IMR-90 (cell line): ENCODE measurements at places on chromosomes 4 and X. TPM values are rescaled to one million over a fixed set of nuclear protein-coding genes. Genes with fewer than 3 reads are reported as not detected.
A peak's percentile ranks its signal among the peaks of the same experiment; 100 is the strongest.

Gene TNIP3
- 0.18 and 0.28 TPM in 2 replicates for total RNA-seq

Gene PNMA3
- not detected in 2 replicates for total RNA-seq

Gene CENPVL2
- not detected in 2 replicates for total RNA-seq

Gene GSPT2
- 5.9 and 8.3 TPM in 2 replicates for total RNA-seq

Gene ATP11C
- total RNA-seq = 40.0 and 71.4 TPM in 2 replicates

DNA sequence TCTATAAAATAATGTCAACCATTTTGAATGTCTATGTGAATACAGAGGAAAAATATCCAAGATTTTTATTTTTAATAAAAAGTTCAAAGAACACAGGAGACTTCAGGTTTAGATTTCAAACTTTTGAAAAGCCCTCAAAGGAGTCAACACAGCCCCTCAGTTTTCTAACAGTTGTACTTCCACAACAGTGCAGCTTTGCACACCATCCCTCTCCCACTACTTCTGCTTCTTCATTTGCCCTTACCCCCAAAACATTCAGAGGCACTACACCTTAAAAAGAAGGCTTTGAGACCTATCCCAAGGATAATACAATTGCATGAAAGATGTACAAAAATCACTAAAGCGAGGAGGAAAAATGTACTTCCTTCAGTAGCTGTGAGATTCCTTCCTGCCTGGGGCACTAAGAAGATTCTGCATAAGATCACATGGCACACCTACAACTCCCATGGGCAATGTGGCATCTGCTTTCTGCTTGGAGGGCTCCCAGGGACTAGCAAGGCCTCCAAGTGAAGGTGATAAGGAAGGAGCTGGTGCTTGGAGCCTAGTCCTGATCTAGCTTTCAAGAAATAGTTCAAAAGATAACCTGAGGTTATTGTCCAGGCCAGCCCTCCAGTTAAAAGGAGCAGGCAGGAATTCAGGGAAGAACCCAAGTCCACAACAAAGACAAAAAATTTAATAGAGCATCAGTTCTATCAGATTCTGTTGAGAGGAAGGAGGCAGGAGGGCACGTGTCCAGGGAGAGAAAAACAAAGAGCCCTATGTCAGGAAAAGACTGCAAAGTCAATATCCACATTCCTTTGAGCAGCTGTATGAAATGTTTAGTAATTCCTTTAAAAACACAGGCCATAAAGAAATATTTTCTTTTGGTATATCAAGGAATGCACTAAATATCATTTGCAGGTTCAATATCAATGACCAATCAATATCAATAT lies 19.1 kb downstream of the ARAP2 start:
- no peak overlapping the region for H3K27ac ChIP-seq
- no peaks in the 10 kb centered on the region for H3K4me1 ChIP-seq
- H3K36me3 ChIP-seq = no peaks in the 10 kb centered on the region
- no peaks in the 10 kb centered on the region for H3K27me3 ChIP-seq
- DNase-seq = no peak
- H3K4me3 ChIP-seq = no peak overlapping the region

DNA sequence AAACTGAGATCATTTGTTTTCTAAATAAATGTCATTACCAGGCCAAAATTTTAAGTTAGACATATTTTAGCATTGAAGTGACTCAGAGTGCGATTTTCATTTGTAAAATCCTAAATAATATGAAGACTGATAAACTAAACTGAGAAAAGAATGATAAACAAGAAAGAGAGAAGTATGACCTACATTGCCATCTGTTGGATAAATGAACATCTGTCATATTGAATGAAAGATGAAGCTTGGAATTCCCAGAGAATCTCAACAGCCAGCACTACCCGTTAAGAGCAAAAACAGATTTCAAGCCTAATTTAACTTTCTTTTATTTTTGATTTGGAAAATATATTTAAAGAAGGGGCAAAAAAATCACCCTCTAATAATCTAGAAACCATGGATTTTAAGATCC lies 591.0 kb upstream of the ATOH1 start:
- no peak overlapping the region for H3K4me3 ChIP-seq
- DNase-seq = no peak
- H3K4me1 ChIP-seq = no peaks in the 10 kb centered on the region

DNA sequence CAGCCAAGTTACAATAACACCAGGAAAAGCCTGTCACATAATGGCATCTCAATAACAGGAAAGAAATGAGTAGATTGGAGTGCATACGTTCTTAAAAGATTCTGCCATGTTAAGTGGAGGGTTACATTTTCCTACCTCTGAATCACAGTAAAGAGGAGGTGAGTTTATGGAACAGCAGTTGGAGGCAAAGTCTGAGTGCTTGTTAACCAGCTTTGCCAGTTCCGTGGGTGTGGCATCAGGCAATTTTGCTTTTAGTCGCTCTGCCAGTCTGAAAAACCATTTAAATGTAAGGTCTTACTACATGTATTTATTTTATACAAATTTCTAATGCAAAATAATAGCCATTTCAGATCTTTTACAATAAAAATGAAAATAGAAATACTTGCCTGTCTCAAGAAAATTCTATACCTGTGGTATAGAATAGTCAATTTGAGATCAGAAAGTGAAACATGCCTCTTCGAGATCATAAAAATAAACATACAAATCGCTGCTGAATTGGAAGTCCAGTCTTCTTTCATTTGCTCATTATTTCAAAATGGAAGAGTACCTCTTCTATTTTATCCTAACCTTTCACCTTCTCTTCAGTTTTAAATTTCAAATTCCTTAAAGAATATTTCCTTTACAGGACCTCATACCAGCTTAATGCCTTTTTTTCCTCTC lies 31.4 kb downstream of the GC start:
- no peak overlapping the region for H3K4me3 ChIP-seq
- no peaks in the 10 kb centered on the region for H3K36me3 ChIP-seq
- no peak overlapping the region for H3K27ac ChIP-seq

DNA sequence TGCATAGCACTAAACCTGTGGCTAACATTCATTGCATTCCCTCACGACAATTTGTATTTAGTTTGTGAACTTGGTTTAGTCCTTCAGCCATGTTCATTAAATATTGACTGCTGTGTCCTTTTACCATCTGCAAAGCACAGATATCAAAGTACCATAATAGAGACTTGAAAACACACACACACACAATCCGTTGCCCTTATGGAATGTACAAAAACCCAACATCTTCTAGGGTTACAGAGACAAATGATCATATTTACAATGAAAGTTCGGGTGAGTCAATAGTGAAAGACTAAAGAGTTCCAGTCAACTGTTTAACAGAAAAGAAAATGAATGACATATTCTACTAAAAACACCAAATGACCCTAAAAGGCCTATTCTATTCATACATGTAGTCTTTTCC lies 50.8 kb upstream of the TXK start:
- DNase-seq = peak; percentile 38
- no peaks in the 10 kb centered on the region for H3K36me3 ChIP-seq
- H3K4me1 ChIP-seq = no peaks in the 10 kb centered on the region
- H3K4me3 ChIP-seq = no peak overlapping the region
- no peaks in the 10 kb centered on the region for H3K27me3 ChIP-seq

- H3K4me3 ChIP-seq = no peak overlapping the region
- H3K27ac ChIP-seq = no peak overlapping the region
- H3K27me3 ChIP-seq = no peaks in the 10 kb centered on the region
Observed at GRCh38 chr4:111854494-111855087, 290.7 kb upstream of the FAM241A start.

DNA sequence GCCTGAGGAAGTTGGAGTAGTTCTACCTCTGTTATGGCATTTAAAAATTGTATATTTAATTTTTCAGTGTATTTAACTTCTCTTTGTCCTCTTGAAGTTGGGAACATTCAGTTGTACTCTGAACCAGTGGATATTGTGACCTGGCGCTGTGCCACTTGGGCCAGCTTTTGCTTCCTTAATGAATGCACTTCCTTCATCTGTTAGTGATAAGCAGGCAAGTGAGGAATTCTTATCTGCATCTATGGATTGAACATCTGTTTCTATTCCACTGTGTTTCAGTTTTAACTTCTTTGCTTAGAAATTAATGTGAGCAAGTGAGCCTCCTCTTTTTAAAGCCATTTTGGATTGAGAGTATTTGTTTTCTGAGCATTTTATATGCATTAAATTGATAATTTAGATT lies 128.3 kb downstream of the UCHL1 start:
- no peak overlapping the region for H3K27ac ChIP-seq
- H3K27me3 ChIP-seq = no peaks in the 10 kb centered on the region
- H3K36me3 ChIP-seq = no peaks in the 10 kb centered on the region
- no peaks in the 10 kb centered on the region for H3K4me1 ChIP-seq

DNA sequence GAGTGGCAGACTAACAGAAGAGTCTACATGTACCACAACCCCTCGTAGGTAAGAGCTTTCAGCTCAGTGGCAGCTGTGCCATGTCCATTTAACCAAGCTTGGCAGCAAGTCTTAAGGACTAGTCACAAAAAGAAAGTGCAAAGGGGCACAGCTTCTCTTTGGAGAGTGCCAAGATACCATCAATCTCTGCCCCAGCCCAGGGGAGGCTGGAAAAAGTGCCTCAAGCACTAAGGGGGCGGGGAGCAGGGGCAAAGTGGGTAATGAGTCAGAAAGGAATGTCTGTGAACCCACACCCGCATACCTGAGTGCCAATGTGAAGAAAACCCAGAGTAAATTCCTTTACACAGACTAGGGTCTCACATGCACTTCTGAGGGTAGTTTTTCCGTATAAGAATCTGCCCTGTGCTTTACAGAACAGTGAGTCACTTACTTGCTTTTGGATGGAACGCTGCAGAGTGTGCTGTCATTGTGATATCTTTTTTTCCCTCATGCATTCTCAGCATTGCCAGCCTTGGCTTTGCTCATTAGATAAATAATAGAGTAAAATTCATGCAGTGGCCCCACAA lies 219.8 kb downstream of the ZNF674 start:
- H3K4me3 ChIP-seq = no peak overlapping the region
- peaks cover 7% of the 10 kb centered on the region for H3K27me3 ChIP-seq
- no peaks in the 10 kb centered on the region for H3K36me3 ChIP-seq
- 0 out of 2 replicates have a peak, but pooled peaks cover 2% of the 10 kb centered on the region for H3K4me1 ChIP-seq
- no peak overlapping the region for H3K27ac ChIP-seq

DNA sequence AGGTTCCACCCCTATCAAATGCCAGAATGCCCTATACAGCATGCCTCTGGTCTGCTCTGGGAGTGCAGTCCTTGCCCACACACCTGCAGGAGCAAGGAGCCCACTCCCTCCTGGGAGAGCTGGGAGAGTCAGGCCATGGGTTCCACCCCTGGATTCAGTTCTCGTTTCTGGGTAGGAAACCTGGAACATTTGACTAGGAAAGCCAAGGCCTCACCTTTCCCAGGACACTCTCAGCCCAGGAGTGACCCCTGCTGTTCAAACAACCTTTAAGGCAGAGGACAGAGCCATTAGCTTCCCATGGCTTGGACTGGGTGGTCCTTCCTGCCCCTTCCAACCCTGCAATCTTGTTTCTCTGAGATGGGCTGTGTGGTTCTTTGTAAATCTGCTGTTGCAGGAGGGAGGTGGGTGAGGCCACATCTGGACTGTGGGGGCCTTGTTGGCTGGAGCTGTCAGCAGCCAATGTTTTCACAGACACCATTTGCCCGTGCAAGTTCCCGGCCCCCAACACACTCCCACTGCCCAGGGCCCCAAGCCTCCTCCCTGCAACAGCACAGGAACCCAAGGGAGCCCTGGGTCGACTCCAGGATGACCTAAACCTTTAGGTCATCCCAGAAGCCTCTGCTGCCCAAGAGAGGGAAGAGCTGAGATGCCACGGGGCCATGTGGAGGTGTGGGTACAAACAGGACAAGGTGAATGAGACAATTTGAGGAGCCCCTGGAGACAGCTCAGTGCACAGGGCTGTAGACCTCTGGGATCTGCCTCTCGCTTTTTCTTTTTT lies 104.4 kb downstream of the PJA1 start:
- H3K4me1 ChIP-seq = no peaks in the 10 kb centered on the region
- peak; percentile 31 for DNase-seq
- H3K4me3 ChIP-seq = no peak overlapping the region
- H3K36me3 ChIP-seq = no peaks in the 10 kb centered on the region
- no peak overlapping the region for H3K27ac ChIP-seq

DNA sequence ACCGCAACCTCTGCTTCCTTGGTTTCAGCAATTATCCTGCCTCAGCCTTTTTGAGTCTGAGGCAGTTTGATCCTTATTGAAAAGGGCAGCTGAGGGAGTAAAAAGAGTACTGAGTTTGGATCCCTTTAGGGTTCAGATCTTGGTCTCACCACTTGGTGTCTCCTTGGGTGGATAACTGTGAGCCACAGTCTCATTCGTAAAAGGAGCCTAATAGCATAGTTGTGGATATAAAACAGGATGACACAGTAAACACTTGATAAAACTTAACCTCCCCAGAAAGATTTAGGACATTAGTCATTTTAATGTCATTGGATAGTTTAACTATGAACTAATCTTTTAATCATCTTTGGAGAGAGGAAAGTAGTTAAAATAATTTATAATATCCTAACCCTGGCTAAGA lies 173.0 kb downstream of the ANK2 start:
- H3K27me3 ChIP-seq = no peaks in the 10 kb centered on the region
- peak; percentile 38 for DNase-seq
- H3K36me3 ChIP-seq = no peaks in the 10 kb centered on the region
- peak overlapping the region; percentile 49; the same call in 1 of the 2 replicates for H3K27ac ChIP-seq
- H3K4me3 ChIP-seq = no peak overlapping the region

GRCh38 chr4:6419452-6420028 lies 52.9 kb downstream of the PPP2R2C start:
- no peak overlapping the region for H3K27ac ChIP-seq
- H3K4me1 ChIP-seq = no peaks in the 10 kb centered on the region
- H3K36me3 ChIP-seq = no peaks in the 10 kb centered on the region
- peaks cover 5% of the 10 kb centered on the region for H3K27me3 ChIP-seq
- no peak overlapping the region for H3K4me3 ChIP-seq

- DNase-seq = peak; percentile 23
- H3K27ac ChIP-seq = 0 out of 2 replicates have a peak overlapping the region, but pooled peaks have one; percentile 29
- H3K4me1 ChIP-seq = no peaks in the 10 kb centered on the region
Observed at GRCh38 chrX:15334561-15334960, 762 bp downstream of the PIGA start.

DNA sequence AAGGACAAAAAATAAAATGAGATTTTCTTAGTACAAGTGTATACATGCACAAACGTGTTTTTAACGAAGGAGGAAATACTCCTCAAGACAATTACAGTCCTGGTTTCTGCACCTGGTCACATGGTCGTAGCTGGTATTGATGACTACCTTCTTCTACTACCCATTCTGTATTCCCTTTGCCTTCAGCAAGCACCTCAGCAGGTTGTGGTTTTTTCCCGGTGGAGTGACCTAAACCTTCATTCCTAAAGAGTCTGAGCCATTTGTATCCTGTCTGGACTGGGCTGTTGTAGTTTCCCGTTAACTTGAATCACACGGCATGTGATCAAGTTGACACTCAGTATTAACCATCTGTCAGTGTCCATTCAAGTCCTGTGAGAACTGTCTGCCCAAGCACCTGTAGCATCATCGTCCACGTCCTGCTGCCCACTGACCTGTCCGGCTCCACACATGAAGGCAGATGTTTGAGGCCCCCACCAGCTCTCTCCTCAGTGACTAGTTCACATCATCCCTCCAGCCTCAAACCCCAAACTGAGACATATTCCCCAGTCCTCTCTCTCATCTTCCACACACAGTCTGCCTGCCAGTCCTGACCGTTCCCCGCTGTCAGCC lies 31.1 kb upstream of the TBC1D14 start:
- H3K27ac ChIP-seq = no peak overlapping the region
- peaks cover 55% of the 10 kb centered on the region for H3K36me3 ChIP-seq
- no peak overlapping the region for H3K4me3 ChIP-seq
- no peaks in the 10 kb centered on the region for H3K27me3 ChIP-seq
- no peak for DNase-seq
